GM12891 (cell line): ENCODE measurements at places on chromosomes 16 and 17.

DNA sequence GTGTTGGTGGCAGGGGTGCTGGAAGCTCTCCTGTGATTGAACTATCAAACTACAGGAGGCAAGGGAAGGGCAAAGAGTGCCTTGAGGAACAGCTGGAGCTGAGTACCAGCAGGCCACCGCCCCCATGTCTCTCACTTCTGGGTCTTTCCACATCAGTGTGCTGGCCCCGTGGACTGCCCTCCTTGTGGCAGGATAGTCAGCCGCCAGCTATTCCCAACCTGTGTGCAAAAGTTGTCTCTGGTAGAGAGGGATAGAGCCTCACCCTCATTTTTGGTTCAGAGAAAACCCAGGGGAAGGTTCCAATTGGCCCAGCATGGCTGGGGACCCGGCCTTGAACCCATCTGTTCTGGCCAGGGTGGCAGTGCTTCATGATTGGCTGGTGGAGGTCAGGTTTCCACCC is 211.8 kb downstream of the IRF8 start:
- DNase-seq: no peak

GRCh38 chr17:17814162-17815061 is 22.4 kb downstream of the SREBF1 start:
- DNase-seq: no peak

DNA sequence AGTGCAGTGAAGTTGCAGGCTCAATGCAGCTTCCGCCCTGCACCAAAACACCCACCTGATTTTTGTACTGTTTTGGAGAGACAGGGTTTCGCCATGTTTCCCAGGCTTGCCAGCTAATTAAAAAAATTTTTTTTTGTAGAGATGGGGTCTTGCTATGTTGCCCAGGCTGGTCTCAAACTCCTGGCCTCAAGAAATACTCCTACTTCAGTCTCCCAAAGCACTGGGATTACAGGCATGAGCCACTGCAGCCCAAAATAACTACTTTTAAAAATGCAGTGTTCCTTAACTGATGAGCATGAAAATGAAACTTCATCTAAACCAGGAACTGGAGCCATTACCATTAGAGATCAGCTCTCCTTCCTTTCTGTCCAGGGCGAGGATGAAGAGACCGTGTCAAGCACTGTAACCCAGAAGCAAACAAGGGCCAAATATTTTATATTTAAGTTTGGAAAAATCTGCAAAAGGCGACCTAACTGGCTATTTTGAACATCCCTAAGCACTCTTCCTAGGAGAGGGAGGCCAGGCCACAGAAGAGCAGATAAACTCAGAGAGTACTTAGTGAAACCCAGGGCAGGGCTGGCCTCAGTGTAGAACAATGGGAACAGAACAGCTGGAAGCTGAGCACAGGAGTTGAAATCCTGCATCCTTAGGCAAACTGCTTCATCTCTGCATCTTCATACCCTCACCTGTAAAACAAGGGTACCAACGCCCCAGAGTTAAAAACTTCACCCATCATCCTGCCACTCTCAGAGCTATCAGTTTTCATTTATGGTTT is 24.0 kb downstream of the CREBBP start:
- DNase-seq: no peak

DNA sequence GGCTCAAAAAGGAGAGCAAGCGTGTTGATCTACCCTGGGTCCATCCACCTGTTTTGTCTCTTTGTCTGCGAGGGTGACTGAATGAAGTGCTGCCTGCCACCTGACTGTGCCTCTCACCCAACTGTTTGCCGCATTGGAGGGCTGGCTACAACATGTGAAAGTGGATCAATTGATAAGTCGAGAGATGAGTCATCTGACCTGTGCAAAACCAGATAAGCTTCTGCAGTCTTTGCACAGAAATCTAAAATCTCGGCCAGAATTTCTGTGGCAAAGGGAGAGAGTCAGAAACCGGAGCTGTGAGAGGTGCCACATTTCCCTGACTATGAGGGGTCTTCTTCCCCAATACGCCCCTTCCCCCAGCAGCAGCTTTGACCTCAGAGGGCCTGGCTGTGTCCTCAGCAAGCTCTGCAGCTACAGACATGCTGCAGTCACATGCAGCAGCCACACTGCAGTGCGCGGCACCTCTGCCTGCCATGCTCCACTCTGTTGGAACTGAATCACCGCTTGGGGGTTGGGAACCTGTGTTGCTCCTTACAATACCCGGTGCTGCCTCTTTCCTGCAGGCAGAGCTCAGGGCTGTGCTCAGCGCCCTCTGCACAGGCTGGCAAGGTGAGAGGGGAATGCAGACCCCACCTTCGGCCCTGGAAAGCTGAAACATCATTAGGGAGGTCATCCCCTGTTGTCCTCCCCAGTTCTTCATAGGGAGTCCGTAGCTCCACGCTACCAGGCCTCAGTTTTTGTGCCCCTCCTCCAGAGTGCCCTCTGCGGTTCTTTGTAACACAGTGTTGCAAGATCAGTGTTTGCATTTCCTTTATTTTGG is 16.2 kb upstream of the HAS3 start:
- peak; percentile 45 for DNase-seq

- no peak for DNase-seq
These were observed 28.9 kb downstream of the LITAF start for GRCh38 chr16:11557801-11558200.

- DNase-seq: no peak
These were observed 44.6 kb downstream of the WSB1 start for GRCh38 chr17:27338536-27338985.

DNA sequence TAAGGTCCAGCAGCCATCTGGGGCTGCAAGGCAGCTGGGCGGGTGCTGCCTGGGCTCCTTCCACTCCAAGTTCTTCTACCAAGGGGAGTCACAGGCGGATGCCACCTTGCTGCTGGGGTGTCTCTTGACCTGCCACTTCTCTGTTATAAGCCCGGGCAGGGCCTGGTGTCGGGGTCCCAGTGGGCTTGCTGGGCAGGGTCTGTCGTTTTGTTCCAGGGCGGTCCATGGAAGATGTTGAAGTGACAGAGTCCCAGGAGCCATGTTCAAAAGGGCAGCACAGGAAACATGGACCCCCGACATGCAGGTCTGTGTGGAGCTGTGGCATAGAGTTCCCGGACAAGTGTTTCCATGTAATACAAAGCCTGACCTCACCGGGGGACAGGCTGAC is 91.1 kb downstream of the TNFRSF13B start:
- DNase-seq: no peak
